ENCODE measurements at places on chromosomes 13 and 19. TPM values are rescaled to one million over a fixed set of nuclear protein-coding genes. Genes with fewer than 3 reads are reported as not detected.

The SLC10A2 gene
- not detected for total RNA-seq

- no peak for DNase-seq
Measured at GRCh38 chr19:10102787-10103236, 334 bp upstream of the ANGPTL6 start.

- peak; percentile 91 for DNase-seq
Measured at GRCh38 chr19:20423381-20424197, 142.0 kb downstream of the ZNF737 start.

- no peak for DNase-seq
Measured at GRCh38 chr19:40576151-40576584, 505 bp upstream of the SHKBP1 start.

DNA sequence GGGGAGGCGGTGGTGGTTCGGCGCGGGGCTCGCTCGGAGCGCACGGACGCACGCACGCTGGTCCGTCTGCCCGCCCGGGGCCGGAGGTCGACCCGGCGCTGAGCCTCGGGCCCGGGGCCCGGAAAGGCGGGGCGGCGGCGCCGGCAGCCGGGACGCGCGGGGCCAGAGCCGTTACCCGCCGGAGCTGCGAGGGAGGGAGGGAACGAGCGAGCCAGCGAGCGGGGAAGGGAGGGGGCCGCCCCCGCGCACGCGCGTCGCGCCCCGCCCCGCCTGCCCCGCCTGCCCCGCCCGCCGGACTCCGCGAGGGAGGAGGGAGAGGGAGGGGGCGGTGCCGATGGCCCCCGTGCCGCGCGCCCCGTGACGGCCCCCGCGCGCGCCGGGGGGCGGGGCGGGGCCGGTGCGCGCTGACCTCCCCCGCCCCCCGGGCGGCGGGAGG, 15.0 kb downstream of the CIC start:
- DNase-seq, result peak; percentile 63
